Osteoblast (primary cell): ENCODE measurements at places on chromosomes 6 and 20. TPM values are rescaled to one million over a fixed set of nuclear protein-coding genes. Genes with fewer than 3 reads are reported as not detected.

GRCh38 chr20:43723186-43723585 is 3.6 kb downstream of the GTSF1L start:
- no peaks in the 10 kb centered on the region for H3K36me3 ChIP-seq
- no peak overlapping the region for H3K27ac ChIP-seq
- no peak overlapping the region for H3K4me3 ChIP-seq
- no peaks in the 10 kb centered on the region for H3K27me3 ChIP-seq
- DNase-seq, result no peak

Gene C4A
- total RNA-seq, result 7.2 and 8.3 TPM in 2 replicates

Gene BYSL
- 11.6 and 11.8 TPM in 2 replicates for total RNA-seq

- peak overlapping the region; percentile 58 for H3K27ac ChIP-seq
- H3K27me3 ChIP-seq, result no peaks in the 10 kb centered on the region
- DNase-seq, result no peak
- H3K4me1 ChIP-seq, result peaks cover 58% of the 10 kb centered on the region
These were observed 62.5 kb downstream of the RREB1 start for GRCh38 chr6:7170117-7170732.

DNA sequence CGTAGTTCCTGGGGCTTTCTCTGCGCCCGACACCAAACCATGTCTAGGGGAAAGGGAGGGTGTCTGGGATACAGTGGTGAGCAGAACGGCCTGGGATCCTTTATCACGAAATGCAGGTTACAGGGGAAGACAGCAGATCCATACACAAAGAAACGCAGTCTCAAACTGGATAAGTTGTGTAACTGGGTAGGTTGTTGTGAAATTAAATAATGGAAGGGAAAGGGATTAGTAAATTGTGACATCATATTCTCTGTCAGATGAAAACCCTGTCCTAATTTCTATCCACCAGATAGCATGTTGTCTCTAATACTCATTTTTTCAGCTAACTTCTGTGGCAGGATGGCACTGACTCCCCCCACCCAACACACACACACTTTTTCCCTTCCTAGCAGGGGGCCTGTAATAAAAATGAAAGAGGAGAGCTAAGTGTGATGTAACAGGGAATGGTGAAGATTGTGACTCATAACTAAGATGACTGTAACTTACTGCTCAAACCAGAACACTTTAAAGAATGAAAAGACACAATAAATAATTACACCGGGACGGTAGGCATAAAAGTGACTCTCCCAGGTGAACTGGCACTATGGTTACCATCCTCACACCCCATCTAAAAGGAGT is 769 bp upstream of the TRPC4AP start:
- peaks cover 33% of the 10 kb centered on the region for H3K4me1 ChIP-seq
- DNase-seq, result peak; percentile 77
- H3K27me3 ChIP-seq, result no peaks in the 10 kb centered on the region
- H3K36me3 ChIP-seq, result peaks cover 7% of the 10 kb centered on the region

DNA sequence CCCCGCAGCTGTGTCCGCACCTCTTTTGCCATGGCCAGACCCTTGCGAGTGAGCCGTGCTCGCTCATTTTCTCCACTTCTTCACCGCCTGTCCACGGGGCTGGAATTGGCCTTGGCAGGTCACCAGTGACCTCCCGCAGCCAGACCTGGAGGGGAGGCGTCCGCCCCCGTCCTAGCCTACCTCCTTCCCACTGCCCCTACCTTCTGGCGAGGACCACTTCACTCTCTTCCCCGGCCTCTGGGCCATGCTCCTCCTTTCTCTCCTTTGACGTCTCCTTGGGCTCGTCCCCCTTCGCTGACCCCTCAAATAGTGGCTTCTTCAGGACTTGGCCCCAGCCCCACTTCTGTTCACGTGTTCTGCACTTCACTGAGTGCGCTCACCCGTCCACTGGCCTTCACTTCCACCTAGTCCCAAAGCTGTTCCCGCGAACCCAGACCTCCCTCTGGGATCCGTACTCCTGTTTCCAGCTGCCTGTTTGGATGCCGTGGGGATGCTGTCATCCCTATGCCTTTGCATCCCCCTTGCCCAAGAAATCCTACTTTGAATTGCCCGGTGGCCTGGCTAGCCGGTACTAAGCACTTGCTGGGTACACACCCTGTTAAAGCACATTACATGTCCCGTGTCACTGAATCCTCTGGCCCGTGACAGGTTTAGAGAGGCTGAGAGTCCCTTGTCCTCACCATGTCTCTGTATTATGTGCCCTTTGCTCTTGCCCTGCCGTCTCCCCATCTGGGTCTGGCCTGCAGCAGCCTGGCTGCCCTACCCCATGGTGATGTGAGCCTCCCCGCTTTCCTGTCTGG is 33.0 kb downstream of the SPATA2 start:
- H3K27me3 ChIP-seq, result no peaks in the 10 kb centered on the region
- DNase-seq, result no peak
- peaks cover 15% of the 10 kb centered on the region for H3K4me1 ChIP-seq

Gene OPRL1
- 0.59 and 0.72 TPM in 2 replicates for total RNA-seq

DNA sequence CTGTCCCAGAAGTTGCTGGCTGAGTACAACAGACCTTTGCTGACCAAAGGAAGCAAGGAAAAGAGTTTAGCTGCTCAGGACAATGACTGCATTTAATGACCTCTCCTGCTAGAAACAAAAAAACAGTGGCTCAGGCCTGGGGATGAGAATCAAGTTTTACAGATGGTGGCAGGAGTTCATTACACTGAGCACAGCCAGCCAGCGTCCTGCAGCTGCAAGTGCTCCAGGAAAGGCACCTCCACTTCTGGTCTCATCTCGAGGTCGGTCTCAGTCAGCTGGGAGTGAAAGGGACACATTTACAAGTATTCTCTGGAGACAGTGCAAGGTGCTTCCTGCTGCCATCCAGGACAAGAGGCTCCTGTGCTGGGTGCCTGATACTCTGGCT is 362.7 kb downstream of the THBS2 start:
- no peaks in the 10 kb centered on the region for H3K36me3 ChIP-seq
- peak; percentile 45 for DNase-seq
- peaks cover 6% of the 10 kb centered on the region for H3K4me1 ChIP-seq
- H3K4me3 ChIP-seq, result no peak overlapping the region
- no peak overlapping the region for H3K27ac ChIP-seq
- peaks cover 13% of the 10 kb centered on the region for H3K27me3 ChIP-seq

DNA sequence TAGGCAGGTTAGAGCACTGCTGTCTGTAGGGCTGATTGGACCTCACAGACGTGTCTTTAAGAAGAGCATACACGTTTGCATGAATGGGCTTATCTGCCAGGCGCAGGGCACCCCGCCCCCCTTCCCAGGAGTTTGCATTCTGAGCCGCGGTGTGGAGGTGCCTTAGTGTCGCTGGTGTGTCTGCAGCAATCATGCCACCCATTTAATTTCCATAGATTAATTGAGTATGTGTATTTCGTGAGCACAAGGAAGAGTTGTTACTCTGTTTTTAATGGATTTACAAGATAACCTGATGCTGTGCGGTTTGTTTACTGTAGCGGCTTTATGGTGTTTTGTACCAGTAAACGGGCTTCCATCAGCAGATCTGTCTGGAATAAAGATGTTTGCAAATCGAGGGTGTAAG is 107.7 kb downstream of the ZDHHC14 start:
- no peaks in the 10 kb centered on the region for H3K4me1 ChIP-seq
- no peak overlapping the region for H3K27ac ChIP-seq
- no peak overlapping the region for H3K4me3 ChIP-seq
- DNase-seq, result no peak
- H3K36me3 ChIP-seq, result no peaks in the 10 kb centered on the region
- no peaks in the 10 kb centered on the region for H3K27me3 ChIP-seq

DNA sequence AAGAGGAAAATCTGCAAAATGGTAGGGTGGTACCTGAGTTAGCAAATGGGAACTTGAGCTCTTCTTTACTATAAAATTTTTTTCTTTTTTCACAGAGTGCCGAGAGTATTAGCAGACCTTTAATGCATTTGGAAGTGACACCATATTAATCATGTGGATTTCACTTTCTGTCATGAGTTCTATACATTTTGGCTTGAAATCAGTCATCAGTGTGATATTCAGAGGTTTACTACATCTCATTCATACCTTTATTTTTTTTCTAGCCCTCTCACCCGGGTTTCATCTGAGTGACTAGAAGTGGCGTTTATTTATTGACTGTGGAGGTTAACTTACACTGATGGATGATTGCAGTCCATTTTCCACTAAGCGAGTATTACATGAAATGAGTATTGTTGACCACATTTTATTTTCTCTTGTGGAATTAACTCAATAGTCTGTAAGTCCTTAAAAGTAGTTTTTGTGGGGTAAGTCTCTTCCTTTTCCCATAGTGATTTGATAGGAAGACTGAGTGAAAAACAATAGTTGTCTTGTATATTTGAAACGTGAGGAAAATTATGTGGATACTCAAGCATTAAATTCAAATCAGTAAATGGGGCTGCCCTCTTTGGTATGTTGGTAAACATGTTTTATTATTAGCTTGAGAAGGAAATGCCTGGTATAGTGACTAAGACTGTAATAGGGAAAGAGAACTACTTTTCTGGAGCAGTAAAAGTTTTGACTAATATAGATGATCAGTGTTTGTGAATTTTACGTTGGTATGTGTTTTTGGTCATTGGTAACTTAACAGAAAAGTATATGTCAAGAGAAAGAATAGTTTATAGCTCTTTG is 55.5 kb downstream of the JARID2 start:
- no peaks in the 10 kb centered on the region for H3K27me3 ChIP-seq
- H3K27ac ChIP-seq, result no peak overlapping the region
- peaks cover 19% of the 10 kb centered on the region for H3K4me1 ChIP-seq

Gene AIF1
- total RNA-seq, result 0.36 TPM in 1 of 2 replicates, not detected in the other

GRCh38 chr6:84777888-84778287 is 13.5 kb upstream of the TBX18 start:
- peaks cover 10% of the 10 kb centered on the region for H3K4me1 ChIP-seq
- H3K36me3 ChIP-seq, result no peaks in the 10 kb centered on the region
- peak; percentile 93 for DNase-seq
- H3K27me3 ChIP-seq, result peaks cover 6% of the 10 kb centered on the region
- H3K4me3 ChIP-seq, result no peak overlapping the region
- no peak overlapping the region for H3K27ac ChIP-seq

Gene OLIG3
- total RNA-seq, result not detected in 2 replicates

- no peaks in the 10 kb centered on the region for H3K27me3 ChIP-seq
- H3K4me1 ChIP-seq, result no peaks in the 10 kb centered on the region
- peaks cover 61% of the 10 kb centered on the region for H3K36me3 ChIP-seq
- H3K27ac ChIP-seq, result no peak overlapping the region
- DNase-seq, result no peak
These were observed 125.7 kb downstream of the MAP3K4 start for GRCh38 chr6:161117308-161117707.

- peaks cover 4% of the 10 kb centered on the region for H3K4me1 ChIP-seq
- H3K36me3 ChIP-seq, result no peaks in the 10 kb centered on the region
- H3K4me3 ChIP-seq, result peak overlapping the region; percentile 21
These were observed 42.7 kb downstream of the ANKRD6 start for GRCh38 chr6:89475634-89476033.

DNA sequence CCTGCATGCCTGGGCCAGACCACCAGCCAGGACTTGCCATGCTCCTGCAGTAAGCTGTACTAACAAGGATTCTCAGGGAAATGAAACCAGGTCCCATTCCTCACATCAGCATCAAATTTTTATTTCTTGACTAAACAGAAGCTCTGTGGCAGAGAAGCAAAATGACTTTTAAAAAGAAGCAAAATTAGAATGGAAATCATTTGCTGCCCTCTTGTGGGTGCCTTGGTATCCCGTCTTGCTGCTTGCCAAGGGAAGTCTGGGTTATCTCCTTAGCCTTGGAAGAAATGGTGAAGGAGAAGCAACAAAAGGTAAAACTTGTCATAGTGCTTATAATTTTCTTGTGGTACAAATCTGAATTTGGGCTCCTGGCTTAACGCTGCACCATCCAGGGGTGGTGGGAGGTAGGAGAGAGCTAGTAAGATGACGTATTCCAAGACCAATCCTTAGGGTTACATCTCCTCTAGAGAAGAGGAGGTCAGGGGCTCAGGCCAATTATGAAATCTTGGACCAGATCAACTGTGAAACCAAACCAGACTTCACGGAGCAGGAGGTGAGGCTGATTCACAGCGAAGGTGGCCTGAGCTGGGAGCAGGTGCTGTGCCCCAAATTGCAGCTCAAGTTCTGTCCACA is 107.5 kb downstream of the FAXC start:
- H3K27ac ChIP-seq, result no peak overlapping the region
- H3K36me3 ChIP-seq, result no peaks in the 10 kb centered on the region
- no peak overlapping the region for H3K4me3 ChIP-seq
- DNase-seq, result no peak
- H3K27me3 ChIP-seq, result no peaks in the 10 kb centered on the region
- no peaks in the 10 kb centered on the region for H3K4me1 ChIP-seq

DNA sequence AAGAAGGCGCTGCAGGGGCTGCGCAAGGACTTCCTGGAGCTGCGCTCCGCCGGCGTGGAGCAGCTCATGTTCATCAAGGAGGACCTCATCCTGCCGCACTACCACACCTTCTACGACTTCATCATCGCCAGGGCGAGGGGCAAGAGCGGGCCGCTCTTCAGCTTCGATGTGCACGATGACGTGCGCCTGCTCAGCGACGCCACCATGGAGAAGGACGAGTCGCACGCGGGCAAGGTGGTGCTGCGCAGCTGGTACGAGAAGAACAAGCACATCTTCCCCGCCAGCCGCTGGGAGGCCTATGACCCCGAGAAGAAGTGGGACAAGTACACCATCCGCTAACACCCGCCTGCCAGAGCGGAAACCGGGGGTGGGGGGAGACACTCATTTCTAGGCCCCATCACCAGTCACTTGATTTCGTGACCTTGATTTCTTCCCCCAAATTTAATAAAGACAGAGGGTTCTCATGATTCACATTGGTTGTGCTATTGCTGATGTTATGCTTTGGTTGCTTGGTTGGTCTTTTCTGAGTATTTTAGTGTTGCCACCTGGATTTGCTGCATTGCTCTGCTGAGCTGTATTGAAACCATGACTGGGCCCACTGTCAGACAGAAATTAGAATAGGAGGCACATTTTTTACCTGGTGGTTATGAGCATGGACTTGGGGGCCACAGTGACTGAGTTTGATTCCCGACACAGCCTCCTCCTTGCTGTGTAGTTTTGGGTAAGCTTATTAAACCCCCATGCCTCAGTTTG is 1.5 kb downstream of the FAM50B start:
- H3K36me3 ChIP-seq, result no peaks in the 10 kb centered on the region
- no peaks in the 10 kb centered on the region for H3K27me3 ChIP-seq
- H3K4me3 ChIP-seq, result peak overlapping the region; percentile 74
- DNase-seq, result peak; percentile 48
- no peak overlapping the region for H3K27ac ChIP-seq

Gene GRM1
- under 0.01 TPM in 2 replicates for total RNA-seq

DNA sequence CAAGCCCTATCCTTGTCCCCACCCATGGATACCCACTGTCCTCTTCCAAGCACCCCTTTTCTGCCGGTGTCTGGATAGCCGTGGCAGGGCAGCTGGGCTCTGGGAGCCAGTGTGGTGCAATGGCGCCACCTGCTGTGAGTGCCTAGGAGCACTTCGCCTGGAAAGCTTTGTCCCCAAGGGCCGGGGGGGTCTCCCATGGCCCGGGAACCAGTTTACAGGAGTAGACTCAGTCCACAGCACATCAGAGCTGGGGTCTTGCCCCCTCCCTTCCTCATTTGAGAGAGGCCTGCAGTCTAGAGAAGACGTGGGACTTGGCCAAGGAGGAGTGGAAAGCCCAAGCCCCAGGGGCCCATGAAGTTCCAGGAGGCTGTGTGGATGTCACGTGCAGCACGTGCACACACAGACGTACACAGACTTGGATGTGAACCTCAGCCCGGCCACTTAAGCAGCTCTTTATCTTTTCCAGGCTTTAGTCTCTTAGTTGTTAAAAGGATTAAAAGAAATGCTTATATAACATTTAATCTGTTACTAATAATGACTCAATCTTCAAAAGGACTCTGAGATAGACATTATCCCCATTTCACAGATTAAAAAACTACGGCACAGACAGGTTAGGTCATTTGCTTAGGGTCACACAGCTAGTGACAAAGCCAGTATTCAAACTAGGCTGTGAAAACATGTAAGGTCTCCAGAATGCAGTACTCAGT is 40.9 kb upstream of the CDH22 start:
- DNase-seq, result peak; percentile 92
- peaks cover 2% of the 10 kb centered on the region for H3K27me3 ChIP-seq
- peaks cover 14% of the 10 kb centered on the region for H3K4me1 ChIP-seq
- peaks cover 21% of the 10 kb centered on the region for H3K36me3 ChIP-seq
- H3K27ac ChIP-seq, result no peak overlapping the region
